ENCODE measurements at places on chromosomes 11 and 22.

DNA sequence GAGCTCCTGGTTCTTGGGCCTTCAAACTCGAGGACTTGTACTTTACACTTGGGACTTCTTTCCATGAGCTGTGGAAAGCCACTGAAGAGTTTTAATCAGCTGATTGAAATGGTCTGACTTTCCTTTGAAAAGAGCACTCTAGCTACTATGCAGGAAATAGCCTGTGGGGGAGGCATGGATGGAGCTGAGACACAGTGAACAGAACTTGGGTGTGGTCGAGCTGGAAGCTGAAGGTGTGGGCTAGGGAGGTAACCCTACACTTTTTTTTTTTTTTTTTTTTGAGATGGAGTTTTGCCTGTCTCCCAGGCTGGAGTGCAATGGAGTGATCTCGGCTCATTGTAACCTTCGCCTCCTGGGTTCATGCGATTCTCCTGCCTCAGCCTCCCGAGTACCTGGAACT is 17.5 kb upstream of the CAPRIN1 start:
- DNase-seq = no peak

- DNase-seq = no peak
Observed at GRCh38 chr22:25495285-25495684, 69.2 kb upstream of the GRK3 start.

- DNase-seq = no peak
Observed at GRCh38 chr11:106331176-106331575, 253.7 kb downstream of the AASDHPPT start.

- no peak for DNase-seq
Observed at GRCh38 chr11:34268906-34269430, 88.8 kb downstream of the ABTB2 start.

- DNase-seq = no peak
Observed at GRCh38 chr11:119093942-119094815, 7.5 kb downstream of the DPAGT1 start.

All from HS-27A (cell line).